ENCODE measurements at places on chromosomes 16 and 17.

- H3K4me1 ChIP-seq = peaks cover 16% of the 10 kb centered on the region
- H3K27ac ChIP-seq = no peak overlapping the region
- H3K36me3 ChIP-seq = no peaks in the 10 kb centered on the region
Measured at GRCh38 chr16:86631444-86631843, 53.1 kb downstream of the FOXL1 start.

- no peaks in the 10 kb centered on the region for H3K36me3 ChIP-seq
- H3K4me3 ChIP-seq = peak overlapping the region; percentile 26
- no peak for DNase-seq
- H3K27ac ChIP-seq = no peak overlapping the region
- no peaks in the 10 kb centered on the region for H3K27me3 ChIP-seq
Measured at GRCh38 chr17:65697661-65698060, 136.2 kb upstream of the AXIN2 start.

DNA sequence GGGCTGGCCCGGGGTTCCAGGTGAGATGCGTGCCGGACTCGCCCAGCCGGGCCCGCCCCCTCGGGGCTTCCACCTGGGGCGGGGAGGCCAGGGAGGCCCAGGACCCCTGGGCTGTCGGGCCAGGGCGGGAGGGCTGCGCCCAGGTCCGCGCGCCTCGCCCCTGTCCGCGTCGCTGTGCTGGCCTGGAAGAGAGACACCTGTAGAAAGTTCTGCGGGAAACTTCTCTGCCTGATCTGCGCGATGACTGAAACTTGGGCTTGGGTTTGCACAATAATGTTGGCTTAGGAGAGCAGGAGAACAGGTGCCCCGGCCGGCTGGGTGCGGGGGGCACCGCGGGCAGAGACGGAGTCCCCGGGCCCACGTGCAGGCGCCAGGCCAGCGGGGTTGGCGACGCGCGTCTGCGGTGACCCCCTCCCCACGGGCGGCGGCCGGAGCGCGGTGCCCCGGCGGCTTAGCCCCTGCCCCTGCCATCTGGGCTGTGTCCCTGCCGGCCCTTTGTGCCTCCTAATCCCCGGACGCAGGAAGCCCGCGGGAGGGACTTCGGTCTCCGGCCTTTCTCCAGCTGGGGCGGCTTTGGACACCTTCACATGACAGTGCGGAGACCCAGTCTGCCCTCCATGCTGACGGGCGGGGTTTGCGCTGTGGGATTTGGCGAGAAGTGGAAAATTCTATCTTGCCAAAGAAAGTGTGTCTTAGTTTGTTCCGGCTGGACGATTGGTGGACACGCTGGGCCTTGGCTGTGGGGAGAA, 483 bp downstream of the LLGL2 start:
- H3K27me3 ChIP-seq = no peaks in the 10 kb centered on the region
- peak; percentile 93 for DNase-seq

- H3K27ac ChIP-seq = no peak overlapping the region
- no peak overlapping the region for H3K4me3 ChIP-seq
- H3K27me3 ChIP-seq = no peaks in the 10 kb centered on the region
- no peak for DNase-seq
- no peaks in the 10 kb centered on the region for H3K36me3 ChIP-seq
Measured at GRCh38 chr16:68350813-68351350, 40.1 kb downstream of the PRMT7 start.

DNA sequence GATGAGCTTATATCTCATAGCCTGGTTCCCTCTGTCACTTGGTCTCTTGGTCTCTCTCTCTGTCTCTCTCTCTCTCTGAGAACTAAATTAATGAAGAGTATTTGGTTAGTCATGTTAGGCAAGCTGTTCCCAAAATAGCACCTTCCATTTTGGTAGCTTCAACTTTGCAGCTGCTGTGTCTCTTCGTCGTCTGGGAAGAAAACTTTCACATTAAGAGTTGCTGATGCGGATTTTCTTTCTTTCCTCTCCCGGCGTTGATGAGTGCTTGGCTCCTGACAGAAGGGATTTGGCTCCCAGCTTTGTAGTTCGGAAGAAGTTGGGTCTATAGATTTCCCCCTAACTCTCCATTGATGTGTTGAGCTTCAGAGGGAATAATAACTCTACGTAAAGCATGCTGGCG, at the start of gene RBFOX1:
Gene RBFOX1 (plus strand): TSS at position 235 of the 400 bp plus-strand sequence.
- H3K27me3 ChIP-seq = no peaks in the 10 kb centered on the region
- peaks cover 6% of the 10 kb centered on the region for H3K4me1 ChIP-seq
- DNase-seq = no peak
